ENCODE measurements at places on chromosomes 5 and 9.

- no peak for DNase-seq
Observed at GRCh38 chr9:98368366-98369065, 113.1 kb upstream of the TBC1D2 start.

DNA sequence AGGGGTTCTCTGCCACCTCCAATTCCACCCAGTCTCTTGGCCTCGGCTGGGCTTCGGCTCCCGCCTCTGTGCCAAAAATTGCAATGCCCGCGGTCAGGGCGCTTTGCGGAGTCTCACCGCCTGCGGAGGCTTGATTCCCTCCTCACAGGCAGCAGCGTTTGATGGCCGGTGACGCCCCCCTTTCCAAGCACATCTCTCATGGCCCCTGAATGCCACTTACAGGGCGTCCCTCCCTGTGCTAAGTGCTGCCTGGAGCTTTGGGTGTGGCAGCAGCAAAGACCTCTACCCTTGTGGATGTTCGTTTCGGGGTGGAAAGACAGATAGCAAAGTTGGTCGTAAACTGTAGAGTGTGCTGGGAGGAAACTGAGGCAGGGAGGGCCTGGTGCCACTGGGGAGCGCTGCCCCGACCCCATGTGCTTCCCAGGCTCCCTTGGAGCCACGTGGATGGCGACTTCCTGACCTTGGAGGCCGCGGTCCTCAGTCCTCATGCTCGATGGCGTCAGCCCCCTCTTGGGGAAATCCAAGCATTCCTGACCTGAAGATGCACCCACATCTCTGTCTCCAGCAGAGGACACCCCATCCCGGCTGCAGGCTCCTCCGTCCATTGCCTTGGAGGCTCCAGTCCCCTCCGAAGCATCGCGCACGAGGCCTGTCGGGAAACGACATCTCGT is 249.2 kb upstream of the IRX4 start:
- no peak for DNase-seq

DNA sequence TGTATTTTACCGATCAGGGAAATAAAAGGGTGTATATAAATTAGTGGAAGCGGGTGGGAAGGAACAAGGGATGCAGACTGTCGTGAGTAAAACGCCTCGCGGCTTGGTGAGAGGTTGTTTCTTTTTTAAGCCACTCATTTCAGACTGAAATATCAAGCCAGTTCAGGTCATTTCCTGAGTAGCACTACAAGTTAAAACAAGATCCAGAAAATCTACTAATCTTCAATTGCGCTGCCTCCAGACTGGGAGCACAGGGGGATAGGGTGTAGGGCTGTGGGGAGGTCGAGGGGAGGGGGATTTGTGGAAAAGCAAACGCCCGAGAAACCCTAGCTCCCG is 140.8 kb downstream of the TSSK1B start:
- DNase-seq, result no peak

DNA sequence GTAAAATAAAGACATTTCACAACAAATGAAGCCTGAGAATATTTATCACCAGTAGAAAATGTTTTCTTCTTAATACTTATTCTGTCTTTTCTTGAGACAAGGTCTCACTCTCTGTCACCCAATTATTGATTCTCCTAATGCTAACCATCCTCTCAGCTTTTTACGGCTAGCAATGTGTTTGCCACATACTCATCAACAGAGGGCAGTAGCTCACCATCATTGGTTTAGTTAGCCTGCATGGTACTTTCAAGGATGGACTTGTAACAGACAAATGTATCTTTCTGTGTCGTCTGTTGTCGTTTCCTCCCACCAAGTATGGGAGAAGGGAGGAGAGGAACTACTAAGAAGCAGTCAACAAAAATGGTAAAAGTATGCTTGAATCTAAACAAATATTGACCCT is 5.9 kb upstream of the ACO1 start:
- peak; percentile 67 for DNase-seq

DNA sequence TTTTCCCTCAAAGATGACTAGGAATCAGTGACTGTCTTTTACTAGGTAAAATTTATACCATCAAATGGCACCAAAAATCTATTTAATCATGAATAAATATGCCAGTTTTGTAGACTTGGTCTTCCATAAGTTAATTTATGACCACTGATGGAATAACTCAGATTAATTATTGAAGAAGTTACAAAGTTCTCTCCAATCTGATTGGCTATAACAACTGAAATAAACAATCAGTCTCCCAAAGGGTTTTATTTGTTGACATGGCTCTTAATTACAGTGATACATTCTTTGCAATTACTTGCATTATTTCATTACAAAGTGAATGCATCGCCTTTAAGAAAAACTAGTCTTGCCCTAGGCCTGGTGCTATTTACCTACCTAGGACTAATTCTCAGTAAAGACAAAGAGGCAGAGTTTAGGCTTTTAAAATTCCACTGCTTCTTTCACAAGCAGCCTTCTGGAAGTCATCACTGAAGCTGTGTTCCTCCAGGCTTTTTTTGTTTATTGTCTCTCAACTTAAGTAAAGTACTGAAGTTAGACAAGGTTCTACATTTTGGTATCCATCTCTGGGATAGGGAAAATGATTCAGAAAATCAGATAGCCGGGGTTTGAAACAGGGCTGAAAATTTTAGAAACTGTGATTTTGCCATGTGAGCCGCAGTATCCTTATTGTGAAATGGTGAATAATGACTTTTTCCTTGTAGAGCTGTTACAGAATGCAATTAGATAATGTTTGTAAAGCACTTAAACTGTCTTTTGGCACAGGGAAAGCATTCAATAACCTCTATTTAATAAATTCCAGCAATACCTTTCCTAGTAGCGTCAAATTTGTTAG is 2.5 kb downstream of the STOM start:
- no peak for DNase-seq

DNA sequence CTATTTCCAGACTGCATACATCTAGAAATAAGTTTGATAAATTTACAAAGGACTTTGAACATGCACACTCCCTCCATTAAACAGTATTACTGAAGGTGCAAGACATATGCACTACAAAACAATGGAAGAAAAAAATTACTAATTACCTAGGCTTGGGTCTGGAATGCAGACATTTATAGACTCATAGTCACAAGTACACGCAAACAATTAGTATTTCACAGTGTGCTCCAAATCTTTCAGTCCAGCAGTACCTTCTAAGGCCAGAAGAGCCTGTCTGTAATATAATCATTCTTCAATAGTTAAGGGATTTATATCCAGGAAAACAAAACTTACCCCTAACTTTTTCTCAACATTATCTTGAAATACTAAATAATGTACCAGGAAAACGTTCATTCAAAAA is 11.2 kb downstream of the RICTOR start:
- no peak for DNase-seq

DNA sequence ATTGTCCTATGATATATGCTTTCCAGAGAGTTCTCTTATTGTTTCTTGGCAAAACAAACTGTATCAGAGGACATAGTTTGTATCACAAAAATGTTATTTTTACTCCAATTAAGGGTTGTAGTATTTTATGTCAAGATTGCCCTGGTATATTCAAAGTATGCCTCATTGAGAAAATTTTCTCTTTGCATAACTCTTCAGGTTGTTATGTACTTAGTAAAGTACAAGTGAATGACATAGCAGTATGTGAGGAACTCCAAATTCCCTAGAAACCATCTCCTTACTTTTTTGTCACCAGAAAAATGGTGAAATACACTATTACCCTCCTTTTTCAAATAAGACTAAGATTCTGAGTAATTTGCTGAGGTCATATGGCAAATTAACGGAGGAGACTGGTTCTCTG is 355.3 kb downstream of the NFIB start:
- DNase-seq, result no peak

DNA sequence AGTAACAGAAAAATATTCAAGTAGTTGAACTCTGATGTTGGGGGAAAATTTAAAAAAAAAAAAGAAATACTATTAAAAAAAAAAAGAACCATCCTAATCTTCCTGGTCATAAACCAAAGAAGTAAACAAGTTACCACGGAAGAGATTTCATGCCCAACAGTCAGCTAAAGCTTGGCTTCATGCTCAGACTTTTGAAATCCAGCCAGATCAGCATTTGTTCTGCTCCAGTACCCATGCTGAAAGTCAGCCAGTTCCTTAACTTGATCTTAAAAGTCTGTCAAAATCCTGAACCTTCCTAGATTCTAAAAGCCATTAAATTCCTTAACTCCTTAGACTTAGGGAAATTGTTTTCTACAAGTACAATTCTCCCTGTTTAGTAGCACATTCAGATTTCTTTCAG is 908.7 kb upstream of the CDH9 start:
- DNase-seq, result no peak

DNA sequence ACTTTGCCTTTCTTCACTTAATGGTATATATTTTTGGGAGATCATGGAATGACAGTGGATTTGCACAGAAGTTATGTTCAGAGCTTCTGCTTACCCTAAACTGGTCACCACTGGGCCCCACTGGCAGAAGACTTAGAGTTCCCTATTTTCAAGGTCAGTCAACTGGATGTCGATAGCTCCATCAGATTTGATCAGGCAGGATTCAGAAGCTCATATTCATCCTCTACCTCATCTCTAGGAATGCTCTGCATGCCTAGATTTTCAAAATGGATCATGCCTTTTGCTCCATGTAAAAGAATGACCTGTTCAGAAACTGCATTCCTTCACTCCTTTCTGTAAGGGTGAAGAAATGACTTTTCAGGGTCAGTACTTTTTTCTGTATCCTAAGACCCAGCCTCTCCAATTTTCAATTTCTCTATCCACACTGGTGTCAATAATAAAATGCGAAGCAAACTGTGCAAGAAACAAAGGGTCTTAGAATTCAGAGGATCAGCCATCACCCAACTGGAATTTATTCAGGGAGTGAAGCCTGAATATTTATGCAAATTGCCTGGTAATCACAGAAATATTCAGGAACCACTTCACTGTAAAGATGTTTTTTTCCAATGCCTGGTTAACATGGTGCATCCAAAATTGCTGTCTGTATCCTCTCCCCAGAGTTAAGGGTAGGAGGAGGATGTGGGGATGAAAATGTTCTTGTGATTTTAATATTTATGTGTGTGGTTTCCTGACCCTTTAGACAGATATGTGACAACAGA is 125.4 kb downstream of the DOCK2 start:
- no peak for DNase-seq

GRCh38 chr5:120255214-120255613 is 208.9 kb upstream of the PRR16 start:
- DNase-seq, result no peak

GRCh38 chr9:109812818-109813281 is 32.9 kb downstream of the PALM2AKAP2 start:
- DNase-seq, result no peak

GRCh38 chr5:140633021-140633471 is at the start of gene CD14:
Gene CD14, minus strand, starts transcription at chr5:140633175. Its CDS starts 104 bp downstream, at chr5:140633071.
- DNase-seq, result no peak

- DNase-seq, result no peak
Observed at GRCh38 chr5:24609706-24610105, 35.1 kb downstream of the CDH10 start.

DNA sequence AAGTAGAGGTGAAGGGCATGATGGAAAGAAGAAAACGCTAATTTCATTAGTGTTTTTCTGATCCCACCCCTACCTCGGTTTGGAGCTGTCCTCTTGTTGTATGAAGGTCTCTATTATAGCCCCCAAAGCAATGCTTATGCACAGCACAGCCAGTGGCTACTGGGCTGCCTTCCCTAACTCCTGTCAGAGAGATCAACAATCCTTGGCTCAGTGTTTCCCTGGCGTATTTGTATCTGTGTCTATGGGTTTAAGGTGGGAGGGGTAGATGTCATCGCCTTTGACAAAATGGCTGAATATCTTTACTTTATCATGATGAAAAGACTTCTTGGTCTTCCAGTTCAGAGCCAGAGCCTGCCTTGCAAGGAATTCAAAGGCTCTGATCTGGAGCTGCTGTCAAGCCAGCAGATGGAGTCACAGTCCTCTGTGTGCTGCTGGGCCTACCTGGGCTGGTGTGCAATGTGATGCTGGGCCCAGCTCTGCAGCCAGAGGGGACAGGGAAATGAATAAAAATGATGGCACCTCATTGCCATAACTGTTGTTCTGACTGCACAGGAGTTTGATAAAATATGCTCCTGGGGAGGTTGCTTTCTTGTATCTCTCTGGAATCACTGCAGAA is 20.1 kb upstream of the HSPA9 start:
- no peak for DNase-seq

GRCh38 chr5:11050596-11051304 is 289.7 kb upstream of the DAP start:
- DNase-seq, result no peak

GRCh38 chr5:149201121-149201637 is 59.9 kb downstream of the ABLIM3 start:
- no peak for DNase-seq

GRCh38 chr9:35915681-35916294 is 6.5 kb downstream of the SPAAR start:
- no peak for DNase-seq

DNA sequence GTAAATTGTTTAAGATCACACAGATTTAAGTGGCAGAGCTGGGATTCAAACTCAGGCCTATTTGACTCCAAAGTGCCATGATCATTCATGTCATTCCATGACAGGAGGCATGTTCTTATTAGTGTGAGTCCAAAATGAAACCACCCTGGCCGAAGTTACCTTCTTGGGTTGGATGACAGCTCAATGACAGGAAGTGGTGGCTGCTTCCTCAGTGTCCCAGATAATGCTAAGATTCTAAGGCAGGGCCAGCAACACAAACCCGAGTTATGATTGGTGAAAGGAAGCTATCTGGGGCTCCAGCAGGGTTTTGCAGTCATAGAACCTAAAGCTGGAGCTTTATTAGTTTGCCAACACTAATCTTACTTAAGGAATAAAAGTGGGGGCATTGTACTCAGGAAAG is 340.4 kb downstream of the SLIT3 start:
- no peak for DNase-seq

DNA sequence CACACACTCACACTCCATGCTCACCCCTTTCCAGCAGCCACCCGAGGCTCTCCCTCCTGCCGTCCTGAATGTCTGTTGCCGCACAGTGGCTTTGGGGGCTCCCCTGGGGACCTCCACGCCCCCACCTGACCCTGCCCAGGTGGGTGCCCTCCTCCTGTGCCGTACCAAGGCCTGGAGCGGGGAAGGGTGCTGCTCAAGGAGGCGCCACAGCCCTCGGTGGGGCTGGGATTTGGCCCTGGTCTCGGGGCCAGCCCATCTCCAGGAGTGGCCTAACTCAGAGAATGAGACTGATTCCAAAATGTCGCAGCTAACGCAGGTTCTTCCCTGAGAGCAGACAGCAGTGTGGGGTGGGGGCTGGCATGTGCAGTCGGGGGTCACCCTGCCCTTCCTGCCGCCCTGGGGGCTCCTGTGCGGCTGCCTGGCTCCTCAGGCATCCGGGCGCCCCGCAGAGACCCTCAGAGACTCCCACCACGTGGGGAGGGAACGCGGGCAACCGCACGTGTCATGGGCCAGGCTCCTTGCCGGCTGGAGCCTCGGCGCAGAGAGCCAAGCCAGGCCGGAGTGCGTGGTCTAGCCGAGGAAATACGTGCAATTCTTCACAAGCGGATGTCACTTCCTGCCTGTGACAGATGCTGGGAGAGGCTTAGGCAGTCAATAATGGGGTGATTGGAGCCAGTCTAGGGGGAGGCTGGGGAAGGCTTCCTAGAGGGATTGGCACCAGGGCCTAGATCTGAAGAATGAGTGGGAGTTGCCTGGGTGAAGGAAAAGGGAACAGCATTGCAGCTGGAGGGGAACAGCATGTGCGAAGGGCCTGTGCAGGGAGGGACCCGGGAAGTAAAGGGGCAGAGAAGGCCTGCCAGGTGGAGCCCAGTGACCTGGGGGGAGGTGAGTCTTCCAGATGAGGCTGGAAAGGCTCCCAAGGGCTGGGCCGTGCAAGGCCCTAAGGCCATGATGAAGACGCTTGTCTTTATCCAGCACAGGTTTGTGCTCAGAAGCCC is 44.1 kb downstream of the C9orf50 start:
- no peak for DNase-seq

GRCh38 chr5:109614301-109614700 is 75.4 kb upstream of the MAN2A1 start:
- DNase-seq, result no peak

Data from activated effector memory CD4-positive, alpha-beta T cell treated with anti-CD3 and anti-CD28 coated beads, Interleukin-2, amount 50 U/mL, for 16 hours (primary cell).